MG63 (cell line): ENCODE measurements at places on chromosomes 2 and 18. TPM values are rescaled to one million over a fixed set of nuclear protein-coding genes. Genes with fewer than 3 reads are reported as not detected.

DNA sequence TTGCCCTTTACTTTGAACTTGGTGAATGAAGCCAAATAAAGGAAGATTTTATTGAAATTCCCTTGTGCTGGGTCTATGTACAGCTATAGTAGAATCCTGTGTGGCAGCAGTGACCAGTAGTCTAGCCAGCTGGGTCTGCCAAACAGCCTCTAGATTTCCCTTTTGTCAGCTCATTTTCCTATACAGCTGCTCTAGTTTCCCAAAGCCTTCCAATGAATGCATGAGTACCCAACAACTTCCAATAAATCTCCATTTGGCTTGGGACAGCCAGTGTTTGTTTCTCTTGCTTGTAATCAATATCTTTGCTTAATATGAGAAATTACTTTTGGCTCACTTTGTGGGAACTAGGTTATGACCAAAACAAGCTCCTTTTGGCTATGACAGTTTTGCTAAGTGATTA, 43.6 kb downstream of the SCN9A start:
- no peak for DNase-seq

The SCG2 gene
- total RNA-seq: 0.26 and 0.39 TPM in 2 replicates

The IGFBP5 gene
- total RNA-seq: 1.8 and 3.8 TPM in 2 replicates

The IL36G gene
- total RNA-seq: not detected in 2 replicates

GRCh38 chr2:156455361-156455975, 19.3 kb downstream of the GPD2 start:
- no peak for DNase-seq

The CEP192 gene
- 11.7 and 16.9 TPM in 2 replicates for total RNA-seq

DNA sequence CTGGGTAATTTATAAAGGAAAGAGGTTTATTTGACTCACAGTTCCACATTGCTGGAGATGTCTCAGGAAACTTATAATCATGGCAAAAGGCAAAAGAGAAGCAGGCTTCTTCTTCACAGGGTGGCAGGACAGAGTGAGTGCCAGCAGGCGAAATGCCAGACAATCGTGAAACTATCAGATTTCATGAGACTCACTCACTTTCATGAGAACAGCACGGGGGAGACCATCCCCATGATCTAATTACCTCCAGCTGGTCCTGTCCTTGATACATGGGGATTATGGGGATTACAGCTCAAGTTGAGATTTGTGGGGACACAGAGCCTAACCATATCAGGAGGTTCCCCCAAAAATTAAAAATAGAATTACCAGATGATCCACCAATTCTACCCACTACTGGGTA, 675.5 kb upstream of the SLC8A1 start:
- DNase-seq: peak; percentile 1

GRCh38 chr2:212854116-212854515, 297.3 kb downstream of the IKZF2 start:
- no peak for DNase-seq

- no peak for DNase-seq
These were observed 153.8 kb downstream of the MAP2 start for GRCh38 chr2:209577376-209578357.

The GATA6 gene
- total RNA-seq: 34.0 and 42.3 TPM in 2 replicates

The COL4A4 gene
- total RNA-seq: 0.36 TPM in 1 of 2 replicates, not detected in the other

DNA sequence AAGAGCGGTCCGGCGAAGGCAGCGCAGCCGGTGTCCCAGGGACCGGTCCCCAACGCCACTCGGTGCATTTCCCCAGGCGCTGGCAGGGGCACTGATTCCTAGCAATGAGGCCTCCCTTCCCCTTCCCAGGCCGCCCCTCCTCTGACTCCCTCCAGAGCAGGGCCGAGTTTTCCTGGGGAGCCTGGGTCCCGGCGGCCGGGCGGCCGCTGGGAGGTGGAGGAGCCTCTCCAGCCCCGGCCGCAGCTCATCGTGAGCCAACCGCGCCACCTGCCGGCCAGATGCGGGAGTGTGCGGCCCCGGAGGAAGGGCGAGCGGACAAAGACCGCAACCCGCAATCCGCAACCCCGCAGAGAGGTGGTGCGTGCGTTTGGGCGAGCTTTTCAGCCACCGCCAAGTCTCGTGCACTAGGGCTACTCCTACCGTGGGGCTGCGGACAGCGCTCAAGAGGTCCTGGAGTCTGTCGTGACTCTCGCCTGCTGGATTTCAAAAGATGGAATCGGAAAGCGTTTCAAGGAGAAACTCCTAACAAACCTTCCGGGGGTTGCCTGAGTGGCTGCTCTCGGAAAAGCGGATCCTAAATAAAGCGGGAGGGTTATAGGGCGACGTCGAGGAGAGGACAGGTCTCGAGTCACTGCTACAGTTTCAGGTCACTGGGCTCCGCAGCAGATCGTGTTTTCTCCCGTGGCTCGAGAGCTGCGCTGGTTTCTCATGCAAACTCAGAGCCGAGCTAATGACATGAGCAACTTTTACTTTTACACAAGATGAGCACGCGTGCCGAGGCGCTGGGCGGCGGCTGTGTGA, 1.5 kb upstream of the EPHA4 start:
- DNase-seq: peak; percentile 81

DNA sequence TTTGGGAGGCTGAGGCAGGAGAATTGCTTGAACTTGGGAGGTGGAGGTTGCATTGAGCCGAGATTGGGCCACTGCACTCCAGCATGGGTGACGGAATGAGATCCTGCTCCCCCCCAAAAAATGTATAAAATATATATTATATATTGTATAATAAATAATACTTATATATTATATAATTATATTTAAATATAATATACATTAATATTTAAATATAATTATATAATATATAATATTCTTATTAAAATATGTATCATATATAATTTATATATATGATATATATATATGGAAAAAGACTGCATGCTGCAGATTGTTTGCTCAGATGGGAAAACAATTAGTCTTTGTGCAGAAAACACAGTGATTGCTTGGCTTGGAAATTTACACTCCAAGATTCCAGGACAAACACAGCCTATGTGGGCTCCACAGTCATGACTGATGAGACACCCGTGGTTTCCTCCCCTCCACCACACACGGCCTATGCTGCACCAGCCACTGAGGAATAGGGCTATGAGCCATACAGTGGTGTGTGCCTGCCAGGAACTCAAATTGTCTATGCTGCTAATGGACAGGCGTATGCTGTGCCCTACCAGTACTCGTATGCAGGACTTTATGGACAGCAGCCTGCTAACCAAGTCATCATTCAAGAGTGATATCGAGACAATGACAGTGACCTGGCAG, 30.0 kb downstream of the PMAIP1 start:
- no peak for DNase-seq

- no peak for DNase-seq
These were observed 188.4 kb upstream of the KYNU start for GRCh38 chr2:142688856-142689605.

The CRACDL gene
- not detected in 2 replicates for total RNA-seq

The ACTG2 gene
- not detected in 2 replicates for total RNA-seq

DNA sequence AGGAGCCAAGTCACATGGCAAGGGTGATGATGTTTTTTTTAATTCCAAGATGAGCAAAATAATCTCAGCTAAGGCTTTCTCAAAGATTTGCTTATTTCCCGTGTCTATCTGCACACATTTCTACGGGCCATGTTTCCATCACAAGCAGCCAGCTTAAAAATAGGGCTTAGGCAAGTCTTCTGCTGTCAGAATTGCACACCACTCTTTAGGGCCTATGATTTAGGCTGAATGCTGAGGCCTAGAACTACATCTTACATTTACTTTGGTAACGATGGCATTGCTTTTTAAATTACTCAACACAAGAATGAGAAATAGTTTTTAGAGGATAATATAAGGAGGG, 144.2 kb downstream of the RNF144A start:
- DNase-seq: no peak

- DNase-seq: no peak
These were observed 41.9 kb downstream of the SCN9A start for GRCh38 chr2:166333801-166334200.

The ALPI gene
- total RNA-seq: not detected in 2 replicates

DNA sequence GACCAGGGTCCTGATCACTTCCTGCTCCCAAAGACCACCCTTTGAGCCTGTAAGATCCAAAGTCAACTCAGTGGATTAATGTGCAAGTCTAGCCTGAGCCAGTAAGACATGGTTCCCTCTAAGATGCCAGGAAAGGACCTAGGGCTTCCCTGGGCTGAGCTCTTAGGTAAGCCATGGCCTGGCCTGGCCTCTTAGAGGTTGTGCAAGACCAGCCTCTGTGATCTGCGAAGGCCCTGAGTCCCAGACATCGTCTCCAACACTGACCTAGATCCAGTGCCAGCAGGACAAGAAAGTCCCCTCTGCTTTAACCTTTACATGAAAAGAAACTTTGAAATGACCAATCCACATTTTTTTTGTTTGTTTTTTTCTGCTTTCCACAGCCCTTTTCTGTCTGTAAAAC, 73.6 kb upstream of the CYP1B1 start:
- DNase-seq: no peak

GRCh38 chr2:171317492-171318125, 116.2 kb downstream of the METTL8 start:
- DNase-seq: no peak

GRCh38 chr2:156309167-156309566, 23.4 kb downstream of the NR4A2 start:
- no peak for DNase-seq
